Stimulated activated CD4-positive, alpha-beta T cell treated with anti-CD3 and anti-CD28 coated beads, Interleukin-1b, Interleukin-23, amount 100 ng/mL, for 1 hour (primary cell): ENCODE measurements at places on chromosomes 11 and 22.

- DNase-seq, result no peak
Observed at GRCh38 chr11:8006349-8006977, 19.3 kb downstream of the EIF3F start.

DNA sequence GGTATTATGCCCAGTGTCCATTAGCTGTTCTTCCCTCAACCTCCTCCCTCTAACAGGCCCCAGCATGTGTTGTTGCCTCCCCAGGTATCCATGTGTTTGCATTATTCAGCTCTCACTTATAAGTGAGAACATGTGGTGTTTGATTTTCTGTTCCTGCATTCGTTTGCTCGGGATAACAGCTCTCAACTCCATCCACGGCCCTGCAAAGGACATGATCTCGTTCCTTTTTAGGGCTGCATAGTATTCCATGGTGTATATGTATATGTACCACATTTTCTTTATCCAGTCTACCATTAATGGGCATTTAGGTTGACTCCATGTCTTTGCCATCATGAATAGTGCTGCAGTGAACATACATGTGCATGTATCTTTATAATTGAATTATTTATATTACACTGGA, 82.8 kb downstream of the PRMT3 start:
- DNase-seq, result no peak

DNA sequence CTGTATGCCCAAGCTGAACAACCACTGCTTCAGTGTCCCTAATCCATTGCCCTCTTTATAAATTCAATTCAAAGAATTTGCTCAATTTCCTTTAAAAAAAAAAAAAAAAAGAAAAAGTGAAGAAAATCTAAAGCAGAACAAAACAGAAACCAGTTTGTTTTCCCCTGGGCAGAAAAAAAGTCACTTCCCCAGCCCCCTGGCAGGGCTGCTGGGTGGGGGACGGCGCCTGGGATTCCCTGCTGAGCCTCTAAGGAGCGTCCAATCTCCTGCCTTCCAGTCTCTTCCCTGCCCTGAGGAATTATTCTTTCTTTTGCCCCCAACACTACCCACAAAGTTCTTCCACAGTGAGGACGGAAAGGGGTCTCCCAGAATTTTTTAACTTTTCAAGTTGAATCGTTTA, 23.9 kb downstream of the DKK3 start:
- no peak for DNase-seq

DNA sequence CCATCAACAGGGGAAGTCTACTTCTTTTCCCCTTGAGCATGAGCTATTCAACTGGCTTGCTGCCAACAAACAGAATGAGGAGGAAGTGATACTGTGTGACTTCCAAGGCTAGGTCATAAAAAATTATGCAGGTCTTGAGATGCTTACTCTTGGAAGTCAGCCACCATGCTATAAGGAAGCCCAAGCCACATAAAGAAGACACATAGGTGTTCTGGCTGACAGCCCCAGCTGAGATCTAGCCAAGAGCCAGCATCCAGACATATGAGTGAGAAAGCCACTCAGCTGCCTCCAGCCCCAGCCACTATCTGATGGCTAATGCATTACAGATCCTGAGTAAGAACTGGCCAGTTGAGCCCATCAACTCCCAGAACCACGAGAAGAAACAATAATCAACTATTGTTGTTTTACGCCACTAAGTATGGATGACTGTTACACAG, 31.0 kb upstream of the PPP2R1B start:
- DNase-seq, result no peak

DNA sequence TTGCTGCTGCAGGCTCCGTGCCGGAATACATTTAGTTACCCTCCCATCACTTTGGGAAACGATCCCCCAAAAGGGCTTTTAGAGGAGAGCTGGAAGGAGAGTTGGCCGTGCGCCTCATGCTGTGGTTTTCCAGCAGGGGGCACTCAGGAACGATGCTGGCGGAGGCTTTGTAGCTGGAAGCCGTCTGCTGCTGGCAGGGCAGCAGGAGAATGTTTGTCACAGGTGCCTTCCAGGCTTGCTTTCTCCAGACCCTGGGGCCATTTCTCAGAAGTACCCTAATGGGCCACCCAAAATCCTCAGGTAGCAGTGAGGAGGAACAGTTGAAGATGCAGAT, 30.0 kb upstream of the CABP7 start:
- peak; percentile 19 for DNase-seq

DNA sequence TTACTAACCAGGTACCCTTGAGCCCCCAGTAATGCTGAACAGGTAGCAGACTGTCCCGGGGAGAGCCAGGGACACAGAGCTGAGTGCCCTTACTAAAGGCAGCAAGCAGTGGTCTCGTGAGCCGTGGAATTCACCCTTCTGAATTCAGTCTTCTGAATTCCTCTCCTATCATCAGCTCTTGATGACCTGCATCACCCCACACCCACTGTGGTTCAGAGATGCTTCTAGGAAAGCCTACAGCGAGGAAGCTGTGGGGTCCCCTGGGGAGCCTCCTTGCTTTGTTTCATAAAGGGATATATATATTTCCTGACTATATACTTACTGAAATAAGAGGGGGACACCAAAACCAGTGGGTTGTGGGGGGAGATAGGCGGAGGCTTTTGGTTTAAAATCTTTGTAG, 2.6 kb downstream of the SPATA19 start:
- no peak for DNase-seq

DNA sequence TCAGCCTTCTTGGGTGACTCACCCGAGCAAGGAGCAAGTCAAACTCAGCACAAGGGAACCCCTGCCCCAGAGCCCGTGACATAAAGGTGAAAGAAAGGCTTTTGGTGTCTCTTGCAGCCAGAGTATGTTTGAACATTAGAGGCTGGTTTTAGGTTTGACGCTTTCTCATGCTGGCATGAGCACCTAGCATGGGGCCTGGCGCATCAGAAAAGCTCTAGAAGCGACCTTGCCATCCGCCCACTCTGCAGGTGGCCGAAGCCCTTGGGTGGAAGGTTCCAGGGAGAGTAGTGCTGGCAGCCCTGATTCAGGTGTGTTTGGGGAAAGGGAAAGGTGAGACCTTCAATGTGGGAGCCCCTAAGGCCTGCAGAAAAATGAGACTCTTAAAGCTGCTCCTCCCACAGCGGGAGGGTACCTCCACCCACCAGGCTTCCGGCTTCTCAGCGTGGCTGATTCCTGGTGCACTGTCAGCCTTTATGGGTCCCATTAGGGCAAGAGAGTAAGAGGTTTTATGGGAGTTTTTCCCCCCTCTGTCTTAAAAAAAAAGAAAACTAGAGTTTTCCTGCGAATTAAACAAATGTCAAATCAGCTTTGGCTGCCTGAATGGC, 88.4 kb downstream of the GRIK4 start:
- no peak for DNase-seq

GRCh38 chr11:33915526-33915925, 23.6 kb upstream of the LMO2 start:
- no peak for DNase-seq

GRCh38 chr22:24728790-24729637, 45.5 kb downstream of the PIWIL3 start:
- DNase-seq, result no peak

DNA sequence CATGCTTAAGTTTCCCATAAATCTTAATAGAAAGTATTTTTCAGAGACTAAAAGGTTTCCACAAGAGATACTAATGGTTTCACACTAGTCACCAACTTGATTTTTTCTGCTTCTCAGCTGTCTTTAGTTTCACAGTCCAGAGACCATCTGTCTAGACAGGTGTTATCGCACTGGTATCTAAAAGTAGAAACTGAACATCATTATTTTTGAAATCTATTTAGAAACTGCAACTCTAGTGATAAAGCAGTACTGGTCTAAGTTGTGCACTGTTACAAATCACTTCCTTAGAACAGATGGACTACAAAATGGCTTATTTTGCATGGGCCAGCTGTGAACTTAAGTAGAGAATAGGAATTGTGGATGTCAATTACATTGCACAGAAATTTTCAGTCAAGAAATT, 78.0 kb downstream of the CNTN5 start:
- DNase-seq, result no peak

DNA sequence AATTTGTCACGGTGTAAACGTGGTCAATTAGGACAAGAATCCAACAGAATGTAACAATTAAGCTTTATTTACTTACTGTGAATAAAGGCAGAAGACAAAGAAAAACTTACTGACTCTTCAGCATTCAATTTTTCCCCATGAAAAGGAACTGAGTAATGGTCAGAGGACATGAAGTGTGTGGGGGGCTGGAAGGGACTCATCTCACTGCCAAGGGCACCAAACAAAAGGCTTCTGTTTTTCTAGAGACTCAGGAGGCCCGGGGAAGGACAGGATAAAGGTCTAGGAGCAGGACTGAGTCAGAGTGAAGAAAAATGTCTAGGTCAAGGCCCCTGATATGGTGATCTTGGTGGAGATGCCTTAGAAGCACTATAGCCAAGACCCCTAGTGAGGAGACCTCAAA, 564.2 kb upstream of the ANO5 start:
- no peak for DNase-seq

- no peak for DNase-seq
Observed at GRCh38 chr22:30940685-30941362, 27.8 kb downstream of the MORC2 start.

DNA sequence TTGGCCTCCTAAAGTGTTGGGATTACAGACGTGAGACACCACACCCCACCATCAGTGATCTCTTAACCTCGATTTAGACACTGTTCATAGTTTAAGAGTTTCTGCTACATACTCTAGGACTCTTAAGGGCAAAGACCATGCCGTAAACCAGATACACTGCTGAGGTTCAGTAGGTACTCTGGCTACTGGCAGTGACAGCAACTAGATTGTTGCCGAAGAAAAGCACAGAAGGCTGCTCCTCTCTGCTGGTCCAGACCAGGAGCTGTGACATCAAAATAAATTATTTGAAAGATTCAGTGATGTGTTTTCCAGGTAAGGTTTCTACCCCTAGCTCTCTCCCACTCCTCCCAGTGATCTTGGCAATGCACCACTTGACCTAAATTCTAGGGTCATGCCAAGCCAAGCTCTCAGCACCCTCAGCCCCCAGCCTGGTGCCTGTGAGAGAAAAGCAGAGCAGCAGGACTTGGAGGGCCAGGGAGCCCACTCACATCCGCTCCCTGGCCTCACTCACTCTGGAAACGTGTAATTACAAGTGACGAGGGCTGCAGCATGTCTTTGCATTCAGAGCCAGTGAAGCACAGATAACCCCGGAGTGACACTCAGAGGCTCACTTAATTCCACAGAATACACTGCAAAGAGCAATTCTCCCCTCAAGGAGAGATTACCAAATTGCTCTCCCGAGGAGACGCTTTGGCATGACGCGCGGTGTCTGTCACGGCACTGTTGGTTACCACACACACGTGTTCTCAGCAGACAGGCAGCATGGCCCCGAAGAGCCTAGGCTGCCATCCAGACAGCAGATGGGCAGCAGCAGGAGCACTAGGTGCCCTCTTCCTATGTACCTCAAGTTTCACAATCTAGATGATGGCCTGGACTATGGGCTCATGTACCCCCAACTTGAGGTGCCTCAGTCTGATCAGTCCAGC, 96.9 kb upstream of the PITPNB start:
- DNase-seq, result no peak

GRCh38 chr22:29946220-29946619, 63.2 kb downstream of the MTMR3 start:
- DNase-seq, result no peak

DNA sequence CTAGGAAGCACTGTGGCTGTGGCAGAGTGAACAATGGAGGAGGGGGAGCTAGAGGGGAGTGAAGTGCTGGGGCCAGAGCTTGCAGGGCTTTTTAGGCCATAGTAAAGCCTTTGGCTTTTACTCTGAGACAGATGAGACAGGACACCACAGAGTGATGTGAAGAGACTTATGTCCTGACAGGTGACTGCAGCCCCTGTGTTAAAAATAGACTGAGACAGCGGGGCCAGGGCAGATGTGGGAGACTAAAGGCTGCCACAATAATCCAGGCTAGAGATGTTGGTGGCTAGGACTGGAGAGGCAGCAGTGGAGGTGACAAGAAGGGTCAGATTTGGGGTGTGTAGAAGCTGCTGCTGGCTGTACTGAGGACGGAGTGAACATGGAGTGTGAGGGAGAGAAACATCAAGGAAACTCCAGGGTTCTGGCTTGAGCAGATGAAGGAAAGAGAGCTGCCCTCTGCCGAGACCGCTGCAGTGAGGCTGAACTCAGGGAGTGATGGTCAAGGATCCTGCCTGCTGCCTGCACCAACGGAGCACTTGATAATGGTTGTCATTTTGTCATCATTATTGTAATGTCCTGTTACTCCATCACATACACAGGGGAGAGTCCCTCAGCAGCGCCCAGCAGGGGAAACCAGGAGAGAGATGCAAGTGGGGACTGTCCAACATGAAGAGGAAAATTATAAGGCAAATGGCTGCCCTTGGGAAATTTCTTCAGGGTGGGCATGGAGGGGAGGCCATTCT, 27.4 kb downstream of the SLC43A1 start:
- DNase-seq, result no peak

DNA sequence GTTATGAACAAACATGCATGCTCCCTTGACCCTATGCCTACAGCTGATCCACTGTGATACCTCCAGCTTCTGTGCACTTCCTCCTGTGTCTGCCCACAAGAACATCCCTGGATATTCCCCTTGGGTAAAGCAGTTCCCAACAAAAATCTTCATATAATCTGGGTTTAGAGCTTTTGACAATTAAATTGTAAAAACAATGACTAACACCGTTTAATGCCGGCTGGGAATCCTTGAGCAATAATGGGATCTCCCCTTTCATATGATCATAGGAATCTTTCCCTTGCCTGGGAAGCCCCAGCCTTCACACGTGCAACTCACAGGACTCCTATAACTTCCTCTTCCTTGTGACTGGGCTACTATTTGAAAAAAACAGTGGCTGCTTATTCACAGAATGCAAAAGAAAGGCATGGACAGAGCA, 6.3 kb upstream of the ZC3H12C start:
- no peak for DNase-seq

DNA sequence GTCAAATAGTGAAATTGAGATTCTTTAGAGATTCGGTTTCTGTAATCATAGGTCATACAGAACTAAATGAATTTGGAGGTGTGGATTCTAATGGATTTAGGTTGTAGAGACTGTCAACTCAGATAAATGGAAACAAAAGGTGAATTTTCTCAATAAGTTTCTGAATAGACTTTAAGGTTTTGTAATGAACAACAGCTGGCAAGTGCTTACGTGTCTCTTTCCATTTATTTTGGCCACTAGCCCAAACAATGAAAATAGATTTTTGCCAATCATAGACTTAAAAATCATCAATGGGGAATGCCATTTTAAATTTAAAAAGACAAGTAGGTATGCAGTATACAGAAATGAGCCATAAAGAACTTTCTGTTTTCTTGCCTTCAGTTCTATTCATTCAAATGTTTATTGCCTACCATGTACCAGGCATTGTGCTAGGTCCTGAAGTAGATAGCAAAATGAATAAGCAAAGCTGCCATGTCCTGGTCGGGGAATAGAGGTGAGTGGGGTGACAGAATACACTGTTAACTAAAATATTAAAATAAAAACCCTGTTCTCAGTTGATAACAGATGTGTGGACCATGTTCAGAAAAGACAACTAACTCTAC, 16.9 kb upstream of the TMEM135 start:
- DNase-seq, result no peak

GRCh38 chr11:75508051-75508561, 17.6 kb downstream of the GDPD5 start:
- no peak for DNase-seq
